ENCODE measurements at places on chromosomes 13 and 19.

- DNase-seq = no peak
Observed at GRCh38 chr13:75226733-75227435, 255.1 kb downstream of the TBC1D4 start.

GRCh38 chr13:98549728-98550317 is 27.1 kb downstream of the STK24 start:
- no peak for DNase-seq

GRCh38 chr13:110245416-110245899 is 61.5 kb downstream of the COL4A1 start:
- DNase-seq = no peak

DNA sequence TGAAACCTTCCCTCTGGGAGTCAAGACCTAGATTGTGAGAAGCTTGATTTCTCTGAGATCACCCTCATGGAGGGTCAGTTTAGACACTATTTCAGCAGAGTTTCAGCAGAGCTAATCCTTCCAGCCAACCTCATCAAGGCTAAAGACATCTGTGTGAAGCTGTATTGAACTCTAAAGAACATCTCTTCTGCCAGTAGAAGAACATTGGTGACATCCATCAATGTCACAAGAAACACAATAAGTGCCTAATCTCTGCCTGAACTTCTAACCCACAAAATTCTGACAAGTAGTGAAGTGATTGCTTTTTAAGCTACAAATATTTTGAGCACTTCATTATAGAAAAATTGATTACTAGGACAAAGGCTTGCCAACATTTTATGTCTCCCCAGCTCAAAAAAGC is 475.8 kb upstream of the PCDH20 start:
- no peak for DNase-seq

DNA sequence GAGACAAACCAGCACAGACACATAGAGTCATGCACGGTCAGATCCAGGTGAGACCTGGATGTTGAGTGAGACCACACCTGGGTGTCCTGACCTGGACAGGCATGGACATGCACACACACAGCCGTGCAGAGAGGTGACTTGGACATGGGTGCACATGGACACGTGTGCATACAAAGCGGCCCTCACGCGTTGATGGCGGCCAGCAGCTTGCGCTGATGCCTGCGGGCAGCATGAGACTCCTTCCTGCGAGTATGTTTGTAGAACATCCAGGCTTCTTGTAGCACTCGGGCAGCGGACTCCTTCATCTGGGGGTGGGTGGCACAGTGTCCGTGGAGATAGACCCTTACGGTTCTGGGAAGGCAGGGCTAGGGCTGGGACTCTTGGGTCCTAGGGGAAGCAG is 11.5 kb downstream of the KCNN4 start:
- no peak for DNase-seq

GRCh38 chr19:30668521-30669155 is 296.5 kb downstream of the ZNF536 start:
- DNase-seq = no peak
